ENCODE measurements at places on chromosomes 7 and 10.

- DNase-seq: no peak
These were observed 10.8 kb downstream of the EN2 start for GRCh38 chr7:155468785-155469148.

DNA sequence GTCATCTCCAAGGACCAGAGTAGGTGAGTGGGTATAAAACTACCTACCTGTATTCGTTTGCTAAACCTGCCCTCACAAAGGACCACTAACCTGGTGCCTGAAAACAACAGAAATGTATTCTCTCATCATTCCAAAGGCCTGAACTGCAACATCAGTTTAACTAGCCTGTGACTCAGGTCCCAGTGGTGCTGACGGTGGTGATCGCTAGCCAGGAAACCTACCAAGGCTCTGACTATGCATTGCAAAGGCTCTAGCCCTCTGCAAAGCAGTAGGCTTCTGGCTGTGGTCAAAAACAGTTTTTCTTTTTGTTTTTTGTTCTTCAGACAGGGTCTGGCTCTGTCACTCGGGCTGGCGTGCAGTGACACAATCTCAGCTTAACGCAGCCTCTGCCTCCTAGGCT lies 107.5 kb downstream of the NPTX2 start:
- DNase-seq: no peak

GRCh38 chr7:130875265-130875741 lies 141.3 kb upstream of the KLF14 start:
- no peak for DNase-seq

DNA sequence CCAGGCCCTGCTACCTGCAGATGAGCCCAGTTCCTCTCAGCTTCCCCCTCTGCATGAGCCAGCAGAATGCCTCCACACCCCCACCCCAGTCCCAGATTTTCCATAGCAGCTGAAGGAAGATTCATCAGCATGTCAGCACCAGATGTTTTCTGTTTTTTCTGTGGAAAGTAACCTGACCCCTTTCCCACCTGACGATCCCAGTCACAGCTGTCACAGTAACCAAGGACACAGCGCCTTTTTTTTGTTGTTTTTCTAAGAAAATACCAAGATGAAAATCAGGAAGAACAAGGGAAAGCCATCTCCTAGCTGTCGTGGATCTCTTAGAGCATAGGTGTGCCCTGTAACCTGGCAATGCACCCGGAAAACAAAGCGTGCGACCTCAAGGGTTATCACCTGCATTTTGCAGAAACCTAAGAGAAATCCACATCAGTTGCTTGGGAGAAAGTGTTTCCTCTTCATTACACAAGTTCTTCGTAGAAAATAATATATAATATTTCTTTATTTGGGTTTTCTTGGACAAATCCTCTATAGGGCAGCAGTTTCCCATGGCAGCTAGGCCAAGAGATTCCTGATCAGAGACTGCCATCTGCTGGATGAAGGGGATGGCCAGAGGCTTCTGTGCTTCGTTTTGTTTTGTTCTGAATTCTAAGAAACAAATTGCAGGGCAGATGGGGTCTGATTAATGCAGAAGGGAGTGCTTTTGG lies 401.9 kb downstream of the TNS3 start:
- DNase-seq: no peak

- no peak for DNase-seq
These were observed 81.4 kb downstream of the VWA2 start for GRCh38 chr10:114320249-114321116.

DNA sequence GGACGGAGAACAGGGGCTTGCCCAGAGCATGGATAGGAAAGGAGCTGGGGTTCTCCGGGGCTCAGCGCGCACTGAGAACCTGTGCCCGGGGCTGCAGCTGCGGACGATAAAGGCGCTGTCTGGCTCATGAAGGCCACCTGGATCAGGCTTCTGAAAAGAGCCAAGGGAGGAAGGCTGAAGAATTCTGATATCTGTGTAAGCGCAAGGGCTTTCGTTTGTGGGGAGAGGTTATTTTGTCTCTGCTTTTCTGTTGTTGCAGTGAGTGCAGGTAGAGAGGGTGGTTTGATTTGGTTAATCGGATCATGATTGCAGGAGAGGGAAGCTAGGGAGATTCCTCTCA lies 250.5 kb downstream of the NSUN6 start:
- no peak for DNase-seq

DNA sequence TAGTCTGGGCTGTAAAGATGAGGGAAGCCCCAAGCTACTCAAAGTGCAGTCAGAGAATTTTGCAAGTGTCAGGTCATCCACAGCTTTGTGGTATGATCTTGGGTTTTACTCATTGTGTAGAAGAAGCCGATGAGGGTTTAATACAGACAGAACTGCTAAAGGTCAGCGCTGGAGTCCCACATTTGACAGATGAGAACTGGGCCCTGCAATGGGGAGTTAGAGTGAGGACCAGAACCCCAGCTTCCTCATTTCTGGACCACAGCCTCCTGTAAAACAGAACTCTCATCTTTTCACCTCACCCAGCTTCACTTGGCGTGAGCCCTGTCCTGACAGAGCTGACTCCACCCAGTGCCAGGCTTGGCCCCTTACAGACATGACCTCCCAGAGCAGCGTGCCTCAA lies 20.1 kb downstream of the LRRC20 start:
- DNase-seq: no peak

- no peak for DNase-seq
These were observed 21.7 kb upstream of the OR2A5 start for GRCh38 chr7:144027070-144027469.

DNA sequence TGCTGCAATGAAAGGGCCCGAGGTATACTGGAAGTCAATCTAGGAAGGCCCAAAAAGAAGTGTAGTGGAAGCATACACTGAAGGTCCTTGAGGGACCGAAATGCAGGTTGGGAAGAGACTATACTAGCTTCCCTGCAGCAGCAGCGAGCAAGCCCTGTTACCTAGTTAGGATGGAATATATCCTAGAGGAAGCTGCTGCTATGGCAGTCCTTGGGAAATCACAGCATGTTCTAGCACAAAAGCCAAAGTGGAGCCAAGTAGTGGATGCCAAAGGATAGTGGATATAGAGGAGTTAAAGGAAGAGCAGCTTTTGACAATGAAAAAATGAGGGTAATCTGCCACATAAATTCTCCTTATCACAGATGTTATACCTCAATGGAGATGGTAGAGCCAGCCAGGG lies 123.8 kb upstream of the STARD3NL start:
- DNase-seq: no peak

- no peak for DNase-seq
These were observed 72.9 kb upstream of the NEBL start for GRCh38 chr10:20970044-20970443.

DNA sequence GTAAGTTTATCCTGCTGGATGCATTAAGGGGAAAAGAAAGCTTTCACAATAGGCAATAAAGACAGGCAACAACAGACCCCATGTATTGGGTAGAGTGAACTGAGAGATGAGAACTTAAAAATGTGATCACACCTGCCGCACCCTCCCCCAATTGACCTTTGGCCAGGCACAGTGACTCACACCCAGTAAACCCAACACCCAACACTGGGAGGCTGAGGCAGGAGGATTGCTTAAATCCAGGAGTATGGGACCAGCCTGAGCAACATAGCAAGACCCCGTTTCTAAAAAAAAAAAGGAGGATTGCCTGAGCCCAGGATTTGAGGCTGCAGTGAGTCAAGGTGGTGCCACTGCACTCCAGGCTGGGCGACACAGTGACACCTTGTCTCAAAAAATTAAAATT lies 86.9 kb downstream of the MPP7 start:
- DNase-seq: no peak

GRCh38 chr7:108415821-108416536 lies 40.3 kb downstream of the NRCAM start:
- DNase-seq: no peak

GRCh38 chr10:63267414-63268148 lies 134.5 kb downstream of the NRBF2 start:
- DNase-seq: no peak

- DNase-seq: no peak
These were observed 8.5 kb downstream of the NT5C2 start for GRCh38 chr10:103184615-103185014.

- DNase-seq: no peak
These were observed 17.3 kb downstream of the TRIL start for GRCh38 chr7:28940741-28941384.

GRCh38 chr7:48274662-48275061 lies 103.4 kb downstream of the ABCA13 start:
- no peak for DNase-seq

GRCh38 chr10:70191161-70191971 lies 21.1 kb upstream of the SAR1A start:
- DNase-seq: no peak

GRCh38 chr10:130206216-130206737 lies 70.1 kb downstream of the GLRX3 start:
- no peak for DNase-seq

DNA sequence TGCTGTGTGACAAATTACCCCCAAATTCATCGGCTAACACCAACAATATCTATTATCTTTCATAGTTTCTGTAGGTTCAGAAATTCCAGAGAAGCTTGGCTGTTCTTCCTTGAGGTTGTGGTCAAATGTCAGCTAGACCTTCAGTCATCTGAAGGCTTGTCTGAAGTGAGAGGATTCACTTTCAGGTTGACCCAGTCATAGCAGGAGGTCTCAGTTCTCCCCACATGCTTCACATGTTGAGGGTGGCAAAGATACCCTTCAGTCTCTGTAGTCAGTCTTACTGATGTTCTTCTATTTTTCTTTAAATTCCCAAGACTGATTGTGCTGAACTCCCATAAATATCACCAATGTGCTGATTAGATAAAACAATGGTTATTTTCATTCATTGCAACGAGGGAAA lies 1692.0 kb downstream of the REEP3 start:
- no peak for DNase-seq

DNA sequence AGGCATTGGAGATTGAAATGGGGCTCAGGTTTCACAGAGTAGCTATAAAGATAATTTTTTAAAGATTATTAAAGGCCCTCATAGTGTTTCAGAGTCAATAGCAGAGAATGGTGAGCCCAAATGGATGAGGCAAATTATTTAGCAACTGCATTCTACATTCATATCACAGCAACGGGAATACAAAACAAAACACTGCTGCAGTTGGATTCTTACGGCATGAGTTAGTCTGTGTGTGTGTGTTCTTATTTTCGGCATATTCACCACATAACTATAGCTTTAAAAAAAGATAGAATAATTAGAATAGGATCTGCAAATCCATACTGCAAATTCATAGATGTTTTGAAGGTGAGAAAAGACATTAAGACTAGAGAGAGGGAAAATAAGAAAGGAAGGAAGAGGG lies 66.0 kb downstream of the SUGCT start:
- no peak for DNase-seq

GRCh38 chr7:91824201-91824600 lies 56.3 kb downstream of the MTERF1 start:
- no peak for DNase-seq
